ENCODE measurements at places on chromosomes 5 and 9.

GRCh38 chr9:92349771-92350739 is 24.3 kb downstream of the CENPP start:
- no peak for DNase-seq

DNA sequence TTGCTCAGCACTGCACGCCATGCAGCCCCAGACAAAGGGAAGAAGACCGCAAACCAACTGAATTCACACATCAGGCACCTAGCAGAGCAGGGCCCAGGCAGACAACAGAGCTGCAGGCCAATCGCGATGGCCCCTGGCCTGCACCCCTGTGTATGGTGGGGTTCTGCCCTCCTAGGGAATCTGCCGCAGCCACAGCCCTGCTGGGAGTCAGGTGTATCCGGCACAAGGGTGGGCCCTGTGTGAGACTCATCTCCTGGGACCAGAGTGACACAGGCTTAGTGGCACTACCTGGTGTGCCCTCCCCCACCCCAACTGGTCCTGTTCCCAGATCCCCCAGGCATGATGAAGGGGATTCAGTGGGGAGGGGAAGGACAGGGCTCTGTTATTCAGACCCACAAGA is 122.8 kb downstream of the ATPSCKMT start:
- DNase-seq = no peak

GRCh38 chr5:64659289-64659688 is 31.0 kb upstream of the SHISAL2B start:
- no peak for DNase-seq

DNA sequence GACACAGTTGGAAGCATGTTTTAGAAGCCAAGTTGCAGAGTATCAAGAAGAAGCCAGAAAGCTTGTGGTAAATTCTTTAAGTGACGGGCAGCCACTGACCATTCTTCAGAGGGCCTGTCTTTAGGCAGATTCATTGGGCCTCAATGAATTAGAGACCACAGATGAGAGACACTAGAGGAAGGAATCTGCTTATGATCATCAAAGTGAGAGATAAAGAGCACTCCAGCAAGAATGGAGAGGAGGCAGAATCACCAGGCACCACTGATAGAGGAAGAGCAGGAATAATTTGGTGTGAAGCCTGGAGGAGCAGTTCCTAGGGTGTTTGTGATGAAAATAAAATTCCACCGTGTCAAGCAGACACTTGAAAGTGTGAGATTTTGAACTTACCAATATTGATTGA is 365.9 kb upstream of the SLC30A5 start:
- DNase-seq = no peak

DNA sequence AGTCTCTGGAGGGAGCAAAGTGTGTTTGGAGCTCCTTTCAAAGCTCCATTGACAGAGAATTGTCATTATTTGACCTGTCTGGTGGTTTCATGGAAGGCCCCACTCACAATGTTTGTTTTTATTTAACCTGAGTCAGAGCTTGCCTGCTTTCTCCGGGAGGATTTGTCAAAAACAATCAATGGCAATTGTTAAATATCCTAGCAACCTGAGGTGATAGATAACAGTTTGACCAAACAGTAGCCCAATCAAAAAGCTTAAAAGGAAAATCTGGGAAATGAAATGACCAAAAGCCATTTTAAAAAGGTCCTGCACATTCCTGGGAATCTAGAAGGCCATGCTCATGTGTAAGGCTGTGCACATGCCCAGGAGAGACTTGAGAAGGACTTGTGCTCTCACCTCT is 177.2 kb upstream of the POC5 start:
- no peak for DNase-seq

DNA sequence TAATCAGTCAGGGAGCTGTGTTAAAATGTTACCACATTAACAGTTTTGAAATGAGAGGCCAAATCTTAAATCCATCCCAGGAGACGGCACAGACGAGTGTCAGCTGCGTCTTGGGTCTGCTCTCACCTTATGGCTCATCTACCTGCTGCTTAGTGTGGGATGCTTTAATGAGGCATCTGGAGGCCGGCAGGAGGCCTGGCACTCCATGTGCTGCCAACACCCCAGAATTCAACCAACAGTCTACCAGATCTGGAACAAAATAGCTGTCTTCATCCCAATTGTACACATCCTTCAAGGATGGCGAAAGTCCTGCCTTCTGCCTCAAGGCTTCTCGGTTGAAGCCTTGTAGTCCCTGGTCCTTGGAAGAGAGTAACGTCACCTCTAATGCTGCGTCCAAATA is 12.0 kb downstream of the PRKACG start:
- no peak for DNase-seq

DNA sequence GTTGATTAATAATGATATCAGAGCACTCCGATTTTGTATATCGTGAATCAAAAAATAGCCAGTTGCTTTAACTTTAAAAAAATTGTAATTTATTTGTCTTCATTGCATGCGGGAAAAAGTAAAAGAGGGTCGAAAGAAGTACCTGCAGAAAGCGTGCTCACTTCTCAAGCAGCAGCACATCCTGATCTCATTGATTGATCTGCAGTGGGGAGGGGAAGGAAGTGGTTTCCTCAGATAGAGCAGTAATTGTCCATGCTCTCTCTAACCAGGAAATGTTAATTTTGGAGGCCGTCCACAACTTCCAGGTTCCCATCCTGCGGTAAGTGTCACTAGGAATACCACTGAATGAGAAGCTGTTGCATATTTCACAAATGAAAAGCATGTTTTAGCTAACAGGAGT is 63.2 kb downstream of the SYK start:
- no peak for DNase-seq

DNA sequence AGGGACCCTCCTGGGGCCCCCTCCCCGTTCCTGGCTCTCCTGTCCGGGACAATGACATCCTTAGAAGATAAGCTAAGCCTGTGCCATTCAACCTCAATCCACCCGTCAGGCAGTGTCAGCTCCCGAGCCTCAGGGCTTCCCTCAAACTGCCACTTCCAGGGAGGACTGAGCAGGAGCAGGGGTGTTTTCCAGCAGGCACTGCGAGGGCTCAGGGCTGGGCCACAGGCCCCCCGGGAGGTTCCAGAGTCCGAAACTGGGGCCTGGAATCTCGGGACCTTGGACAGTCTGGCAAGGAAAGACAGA is 26.2 kb downstream of the LHX3 start:
- DNase-seq = no peak

DNA sequence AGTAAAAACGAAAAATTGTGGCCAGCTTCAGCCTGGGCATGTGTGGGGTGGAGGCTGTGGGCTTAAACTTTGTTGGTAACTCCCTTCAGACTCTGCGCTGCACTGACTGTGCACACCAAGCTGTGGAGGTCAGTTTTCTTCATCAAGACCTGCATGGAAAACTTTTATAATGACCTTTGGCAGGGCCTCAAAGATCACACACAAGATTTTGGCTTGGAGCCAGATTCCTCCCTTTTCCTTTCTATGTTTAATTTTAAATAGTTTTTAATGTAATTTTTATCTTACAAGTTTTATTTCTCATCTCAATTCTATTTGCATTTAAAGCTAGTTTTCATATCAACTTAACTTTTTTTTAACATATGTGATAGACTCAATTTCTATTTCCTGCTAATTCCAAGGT is 1211.1 kb upstream of the CDH18 start:
- no peak for DNase-seq

GRCh38 chr5:13107537-13107936 is 837.0 kb downstream of the DNAH5 start:
- no peak for DNase-seq

GRCh38 chr5:13591621-13592020 is 352.9 kb downstream of the DNAH5 start:
- no peak for DNase-seq

DNA sequence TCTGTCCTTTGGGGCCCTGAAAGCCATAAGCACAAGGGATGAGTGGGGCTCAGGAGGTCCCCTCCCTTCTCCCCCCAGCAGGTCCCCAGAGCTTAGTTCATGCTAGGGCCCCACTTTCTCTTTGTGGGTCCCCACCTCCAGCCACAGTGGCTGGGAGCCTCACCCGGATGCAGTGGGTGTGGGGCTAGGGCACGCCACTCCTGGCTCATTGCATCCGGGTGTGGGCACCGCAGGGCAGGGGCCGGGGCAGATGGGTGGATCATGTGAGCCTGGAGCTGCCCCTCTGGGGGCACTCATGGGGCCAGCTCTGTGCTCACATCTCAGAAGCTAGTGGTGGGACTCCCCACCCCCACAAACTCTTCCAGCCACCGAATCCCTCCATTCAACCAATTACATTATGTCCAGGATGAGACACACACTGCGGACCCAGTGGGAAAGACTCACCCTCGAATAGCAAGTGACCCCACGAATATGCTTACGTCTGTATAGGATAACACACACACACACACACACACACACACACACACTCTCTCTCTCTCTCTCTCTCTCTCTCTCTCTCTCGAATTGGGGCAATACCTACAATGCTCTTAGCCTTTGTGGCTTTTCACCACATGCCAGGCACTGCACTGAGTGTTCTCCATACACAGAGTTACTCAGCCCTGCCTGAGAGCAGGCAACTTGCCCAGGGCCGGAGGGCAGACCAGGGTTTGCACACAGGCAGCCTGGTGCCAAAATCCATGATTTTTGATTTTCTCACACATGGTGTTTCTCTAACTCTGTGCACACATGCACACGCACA is 16.8 kb upstream of the PHYKPL start:
- peak; percentile 87 for DNase-seq

DNA sequence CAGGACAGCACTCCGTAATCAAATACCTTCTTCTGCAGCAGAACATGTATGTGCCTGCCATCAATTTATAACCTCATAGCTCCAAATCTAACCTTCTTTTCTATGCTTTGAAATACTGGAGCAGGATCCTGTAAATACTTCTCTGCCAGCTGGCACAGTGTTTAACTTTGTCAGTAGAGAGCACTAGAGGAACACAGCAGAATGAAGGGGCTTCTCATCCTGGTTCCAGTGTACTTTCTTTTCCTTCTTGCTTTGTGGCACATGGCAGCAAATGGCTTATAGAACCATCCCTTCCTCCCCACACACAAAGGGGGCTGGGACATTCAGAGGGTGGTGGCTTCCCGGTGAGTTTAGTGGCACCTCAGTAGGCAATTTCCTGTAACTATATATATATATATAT is 3.8 kb upstream of the FBXW11 start:
- DNase-seq = no peak

- DNase-seq = no peak
These were observed 562.9 kb upstream of the FTMT start for GRCh38 chr5:121288781-121289180.

DNA sequence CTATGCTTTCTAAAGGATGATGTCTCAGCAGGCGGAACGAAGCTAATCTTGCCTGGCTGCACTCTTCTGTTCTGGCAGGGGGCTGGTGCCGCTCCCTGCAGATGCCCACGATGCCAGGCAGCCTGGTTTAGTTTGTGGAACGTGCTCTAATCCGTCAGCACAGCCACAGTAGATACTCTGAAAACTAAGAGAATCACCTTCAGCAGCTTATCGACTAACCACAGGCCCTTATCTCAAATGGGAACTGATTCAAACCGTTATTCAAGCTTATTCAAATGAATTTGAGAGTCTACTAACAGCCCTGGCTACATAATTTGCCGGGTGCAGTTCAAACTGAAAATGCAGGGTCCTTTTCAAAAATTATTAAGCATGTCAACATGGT is 246.6 kb upstream of the ANKRD55 start:
- peak; percentile 68 for DNase-seq

DNA sequence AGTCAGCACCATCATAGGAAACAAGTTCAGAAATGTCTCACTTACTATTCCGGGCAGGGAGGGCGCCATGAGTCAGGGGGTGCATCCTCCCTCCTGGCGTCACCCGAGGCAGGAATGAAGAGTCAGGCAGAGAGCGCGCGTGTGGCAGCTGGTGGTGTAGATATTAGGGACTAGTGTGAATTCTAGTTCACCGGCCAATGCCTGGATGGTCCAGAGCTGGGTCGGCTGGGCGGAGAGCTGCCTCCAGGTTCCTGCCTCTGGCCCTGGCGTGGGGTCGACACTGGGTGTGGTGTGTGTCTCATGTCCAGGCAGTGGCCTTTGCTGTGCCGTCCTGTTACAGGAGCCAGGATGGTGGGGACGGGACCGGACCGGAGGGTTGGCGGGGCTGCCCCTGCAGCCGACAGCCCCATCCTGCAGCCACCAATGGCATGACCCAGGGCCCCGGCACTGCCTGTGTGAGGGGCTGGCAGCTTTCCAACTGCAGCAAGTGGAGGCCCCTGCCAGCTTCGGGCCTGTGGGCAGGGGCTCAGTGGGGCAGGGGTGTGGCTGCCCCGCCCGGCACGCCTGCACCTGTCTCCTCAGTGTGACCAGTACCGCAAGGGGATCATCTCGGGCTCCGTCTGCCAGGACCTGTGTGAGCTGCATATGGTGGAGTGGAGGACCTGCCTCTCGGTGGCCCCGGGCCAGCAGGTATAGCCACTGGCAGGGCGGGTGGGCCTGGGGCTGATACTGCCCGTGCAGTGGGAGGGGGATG is 9.1 kb downstream of the DIPK1B start:
- DNase-seq = no peak

DNA sequence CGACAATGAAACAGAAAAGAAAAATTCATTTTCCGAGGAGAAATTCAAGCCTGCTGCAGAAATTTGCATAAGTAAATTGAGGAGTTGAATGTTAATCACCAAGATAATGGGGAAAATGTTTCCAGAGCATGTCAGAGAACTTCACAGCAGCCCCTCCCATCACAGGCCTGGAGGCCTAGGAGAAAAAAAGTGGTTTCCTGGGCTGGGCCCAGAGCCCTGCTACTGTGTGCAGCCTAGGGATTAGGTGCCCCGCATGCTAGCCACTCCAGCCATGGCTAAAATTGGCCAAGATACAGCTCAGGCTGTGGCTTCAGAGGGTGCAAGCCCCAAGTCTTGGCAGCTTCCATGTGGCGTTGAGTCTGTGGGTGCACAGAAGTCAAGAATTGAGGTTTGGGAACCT is 82.7 kb upstream of the EFNA5 start:
- DNase-seq = no peak

DNA sequence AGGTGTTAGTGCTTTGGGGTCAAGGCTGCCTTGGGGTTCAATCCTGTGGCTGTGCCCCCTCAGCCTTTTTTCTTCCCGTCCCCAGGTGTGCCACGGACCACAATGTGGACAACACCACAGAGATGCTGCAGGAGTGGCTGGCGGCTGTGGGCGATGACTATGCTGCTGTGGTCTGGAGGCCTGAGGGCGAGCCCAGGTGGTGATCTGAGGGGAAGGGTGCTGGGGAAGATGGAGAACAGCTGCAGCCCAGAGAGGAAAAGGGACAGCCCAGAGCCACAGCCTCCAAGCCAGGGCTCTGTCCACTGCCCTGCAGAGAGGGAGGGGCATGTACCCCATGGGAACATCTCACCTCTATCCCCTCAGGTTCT is 2.1 kb downstream of the CERCAM start:
- no peak for DNase-seq

GRCh38 chr9:109868722-109869121 is 88.7 kb downstream of the PALM2AKAP2 start:
- no peak for DNase-seq

DNA sequence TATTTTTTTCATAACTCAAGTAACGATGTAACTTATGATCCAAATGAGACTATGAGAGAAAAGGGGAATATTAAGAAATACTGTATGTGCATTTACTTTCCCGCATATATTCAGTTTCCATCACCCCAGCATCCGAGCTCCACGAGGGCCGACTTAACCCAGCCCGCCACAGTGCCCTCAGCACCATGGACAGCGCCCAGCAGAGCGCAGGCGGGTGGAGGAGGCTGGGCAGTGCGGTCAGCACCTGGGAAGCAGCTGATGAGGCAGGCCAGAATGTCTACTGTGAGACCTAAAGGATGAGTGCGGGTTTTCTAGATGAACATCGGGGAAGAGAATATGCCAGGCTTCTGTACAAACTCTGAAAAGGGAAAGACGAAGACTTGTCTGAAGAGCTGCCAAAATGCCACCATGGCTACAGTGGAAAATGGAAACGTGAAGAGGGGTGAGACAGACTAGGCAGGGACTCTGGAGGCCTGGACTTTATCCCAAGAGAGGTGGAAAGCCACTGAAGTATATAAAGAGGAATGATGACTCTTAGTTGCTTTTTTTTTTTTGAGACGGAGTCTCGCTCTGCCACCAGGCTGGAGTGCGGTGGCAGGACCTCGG is 34.5 kb upstream of the MED27 start:
- DNase-seq = peak; percentile 57

All from thyroid gland (tissue), 4 donors.